C1 segment of cervical spinal cord (tissue), 14 donors: ENCODE measurements at places on chromosomes 7 and 10.

- DNase-seq: no peak
These were observed 89.1 kb upstream of the KCNMA1 start for GRCh38 chr10:77726732-77727131.

- DNase-seq: no peak
These were observed 432 bp upstream of the CAMK2B start for GRCh38 chr7:44325811-44326241.

DNA sequence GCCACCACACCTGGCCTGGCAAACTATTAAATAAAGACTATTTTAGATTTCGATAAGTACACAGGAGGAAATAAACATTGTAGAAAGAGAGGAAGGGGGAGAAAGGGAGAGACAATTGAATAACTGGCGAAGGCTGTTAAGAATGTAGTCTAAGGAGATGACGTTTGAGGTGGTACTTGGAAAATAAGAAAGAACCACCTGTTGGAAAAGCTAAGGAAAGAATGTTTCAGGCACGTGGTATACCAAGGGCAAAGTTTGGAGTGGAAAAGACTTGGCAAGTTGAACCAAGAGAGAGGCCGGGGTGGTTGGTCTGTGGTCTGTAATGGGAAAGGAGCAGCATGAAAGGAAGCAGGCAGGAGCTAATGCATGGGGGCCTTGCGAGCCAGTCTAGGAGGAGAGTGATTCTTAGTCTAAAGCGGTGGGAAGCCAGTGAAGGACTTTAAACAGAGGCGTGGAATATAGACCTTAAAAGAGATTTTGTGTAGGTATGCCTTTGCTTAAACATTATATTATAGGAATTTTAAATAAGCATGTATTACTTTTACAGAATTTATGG lies 9.4 kb downstream of the ING3 start:
- DNase-seq: no peak

DNA sequence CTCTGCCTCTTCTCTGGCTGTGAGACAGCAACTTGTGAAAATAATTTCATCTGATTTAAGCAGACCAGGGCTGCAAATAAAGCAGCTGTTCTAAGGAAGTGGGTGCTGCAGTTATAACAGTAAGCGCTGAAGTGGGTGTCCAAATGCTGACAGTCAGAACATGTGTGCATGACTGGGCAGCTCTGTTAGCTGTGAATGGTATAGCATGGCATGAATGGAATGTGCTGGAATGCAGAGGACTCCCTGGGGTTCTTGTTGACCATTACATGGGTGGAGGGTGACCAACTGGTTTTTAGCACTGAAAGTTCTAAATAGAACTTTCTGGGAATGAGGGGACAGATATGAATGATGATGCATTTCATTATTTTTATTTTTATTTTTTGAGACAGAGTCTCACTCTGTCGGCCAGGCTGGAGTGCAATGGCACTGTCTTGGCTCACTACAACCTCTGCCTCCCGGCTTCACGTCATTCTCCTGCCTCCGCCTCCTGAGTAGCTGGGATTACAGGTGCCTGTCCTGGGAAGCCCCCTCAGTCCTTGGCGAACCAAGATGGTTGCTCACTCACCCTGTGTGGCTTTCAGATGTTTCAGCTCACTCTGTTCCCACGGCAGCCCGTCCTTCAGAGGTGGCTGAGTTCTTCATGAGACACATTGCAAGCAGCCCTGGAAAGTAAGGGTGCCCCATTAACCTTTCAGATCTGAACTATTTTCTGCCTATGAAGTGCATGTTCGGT lies 319.8 kb upstream of the PHYHIPL start:
- DNase-seq: no peak

DNA sequence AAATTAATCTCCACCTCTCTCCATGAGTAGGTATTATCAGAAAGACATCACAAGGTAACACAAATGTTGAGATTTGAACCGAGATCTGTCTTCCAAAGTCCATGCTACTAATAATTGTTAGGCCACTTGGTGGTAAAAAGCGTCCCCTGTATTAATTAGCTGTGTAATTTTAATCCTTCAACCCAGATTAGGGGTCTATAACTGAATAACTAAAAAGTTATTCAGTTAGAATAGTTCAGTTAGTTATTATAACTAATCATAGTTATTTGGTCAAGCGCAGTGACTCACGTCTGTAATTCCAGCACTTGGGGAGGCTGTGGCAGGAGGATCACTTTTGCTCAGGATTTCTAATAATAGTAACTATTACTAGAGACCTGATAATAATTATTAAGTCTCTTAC lies 5.6 kb downstream of the PDSS1 start:
- DNase-seq: no peak

- no peak for DNase-seq
These were observed 18.6 kb downstream of the RABGEF1 start for GRCh38 chr7:66758950-66759628.

GRCh38 chr7:4037308-4037707 lies 644.8 kb upstream of the FOXK1 start:
- DNase-seq: no peak

DNA sequence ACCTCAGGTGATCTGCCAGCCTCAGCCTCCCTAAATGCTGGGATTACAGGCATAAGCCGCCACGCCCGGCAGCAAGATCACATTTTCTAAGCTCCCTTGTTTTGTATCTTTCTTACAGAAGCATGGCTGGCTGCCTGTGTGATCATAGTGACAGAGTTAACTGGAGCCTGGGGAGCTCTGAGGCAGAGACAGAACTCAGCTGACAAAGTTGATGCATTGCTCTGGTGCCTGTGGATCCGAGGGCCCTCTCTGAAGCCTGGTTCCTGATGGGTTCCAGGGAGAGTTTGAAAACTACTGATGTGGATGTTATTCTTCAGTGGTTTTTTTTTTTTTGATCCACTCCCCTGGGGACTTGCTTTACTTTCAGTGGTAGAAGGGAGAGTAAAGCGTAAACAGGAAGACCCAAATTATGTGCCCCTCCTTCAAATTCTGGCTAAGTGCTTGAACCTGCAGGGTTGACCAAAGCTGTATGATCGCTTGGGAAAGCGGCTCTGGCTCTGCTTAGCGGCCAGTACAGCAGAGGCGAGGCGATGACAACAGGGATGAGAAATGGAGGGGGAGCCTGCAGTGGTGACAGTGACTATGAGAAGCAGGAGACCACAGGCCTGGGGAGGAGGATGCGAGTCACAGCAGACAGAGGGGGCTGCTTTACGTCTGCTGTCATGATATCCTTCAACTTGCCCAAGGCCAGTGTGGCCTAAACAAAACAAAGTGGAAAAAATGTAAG lies 6.8 kb upstream of the EFCAB10 start:
- DNase-seq: no peak

- DNase-seq: no peak
These were observed 572.5 kb downstream of the POM121L12 start for GRCh38 chr7:53607961-53608360.

GRCh38 chr10:48484911-48485310 lies 120.0 kb downstream of the ARHGAP22 start:
- DNase-seq: no peak

- DNase-seq: no peak
These were observed 140.9 kb downstream of the GALNT17 start for GRCh38 chr7:71272509-71273490.

GRCh38 chr7:100488333-100489095 lies 4.8 kb downstream of the NYAP1 start:
- DNase-seq: no peak

DNA sequence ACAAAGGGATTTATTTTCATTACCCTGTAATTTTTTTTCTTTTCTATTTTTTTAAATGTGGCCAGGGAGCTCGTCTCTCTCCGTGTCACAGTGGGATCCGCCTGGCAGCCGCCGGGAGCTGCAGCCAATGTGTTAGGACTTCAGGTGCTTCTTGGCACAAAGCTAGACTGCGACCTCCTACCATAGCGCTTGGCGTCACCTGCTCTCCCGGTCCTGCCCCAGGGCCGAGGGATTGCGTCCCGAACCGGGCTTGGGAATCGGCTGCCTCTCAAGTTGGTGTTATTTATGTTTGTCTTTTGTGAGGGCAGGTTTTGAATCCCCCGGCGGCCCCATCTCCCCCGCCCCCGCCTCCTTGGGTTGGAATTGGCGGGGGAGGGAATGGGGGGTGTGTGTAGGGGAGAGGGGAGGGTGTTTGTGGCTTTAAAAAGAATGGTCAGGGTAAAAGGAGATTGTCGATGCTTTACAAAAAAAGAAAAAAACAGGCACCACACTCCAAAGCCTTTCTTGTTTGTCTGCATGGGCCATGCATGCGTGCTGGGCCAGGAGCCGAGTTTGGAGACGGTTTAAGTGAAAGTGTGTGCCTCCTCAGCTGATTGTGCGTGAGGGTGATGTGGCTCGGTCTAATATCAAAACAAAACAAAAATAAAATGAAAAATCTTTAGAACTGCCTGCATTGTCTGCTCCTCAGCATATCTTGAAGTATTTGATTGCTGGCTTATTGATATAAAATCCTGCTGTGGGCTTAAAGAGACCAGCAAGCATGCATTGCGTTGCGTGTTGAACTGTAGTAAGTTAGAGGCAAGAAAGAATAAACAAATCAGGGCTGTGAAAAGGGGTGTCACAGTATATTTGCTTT lies 1.2 kb downstream of the PPP1R9A start:
- peak; percentile 61 for DNase-seq

- no peak for DNase-seq
These were observed 28.3 kb downstream of the EBF3 start for GRCh38 chr10:129935867-129936152.

- no peak for DNase-seq
These were observed 177.7 kb upstream of the ADO start for GRCh38 chr10:62626817-62627216.

- no peak for DNase-seq
These were observed 88.4 kb upstream of the ZMIZ1 start for GRCh38 chr10:78980354-78980753.

- no peak for DNase-seq
These were observed 10.3 kb upstream of the TSPAN13 start for GRCh38 chr7:16743236-16743635.

- DNase-seq: no peak
These were observed 23.9 kb downstream of the SLC25A40 start for GRCh38 chr7:87852306-87852705.

- DNase-seq: no peak
These were observed 18.6 kb downstream of the NSMCE4A start for GRCh38 chr10:121956111-121957061.

DNA sequence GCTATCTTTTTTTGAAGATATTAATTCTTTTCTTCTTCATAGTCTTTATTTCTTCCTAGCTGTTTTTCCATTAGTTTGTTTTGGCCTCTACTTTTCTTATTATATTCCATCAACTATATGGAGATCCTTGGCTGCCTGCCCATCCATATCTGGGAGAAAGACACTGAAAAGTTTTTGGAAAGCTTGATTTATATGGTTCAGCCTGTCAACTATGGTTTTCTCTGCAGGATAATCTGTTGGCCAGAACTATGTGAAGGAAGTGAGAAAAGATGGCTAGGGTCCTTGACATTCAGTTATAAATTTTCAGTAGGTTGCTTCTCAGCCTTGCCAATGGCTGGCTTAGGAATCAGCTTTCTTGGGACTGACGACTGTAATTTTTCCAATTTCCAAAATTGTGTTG lies 10.0 kb upstream of the CDK14 start:
- DNase-seq: no peak

DNA sequence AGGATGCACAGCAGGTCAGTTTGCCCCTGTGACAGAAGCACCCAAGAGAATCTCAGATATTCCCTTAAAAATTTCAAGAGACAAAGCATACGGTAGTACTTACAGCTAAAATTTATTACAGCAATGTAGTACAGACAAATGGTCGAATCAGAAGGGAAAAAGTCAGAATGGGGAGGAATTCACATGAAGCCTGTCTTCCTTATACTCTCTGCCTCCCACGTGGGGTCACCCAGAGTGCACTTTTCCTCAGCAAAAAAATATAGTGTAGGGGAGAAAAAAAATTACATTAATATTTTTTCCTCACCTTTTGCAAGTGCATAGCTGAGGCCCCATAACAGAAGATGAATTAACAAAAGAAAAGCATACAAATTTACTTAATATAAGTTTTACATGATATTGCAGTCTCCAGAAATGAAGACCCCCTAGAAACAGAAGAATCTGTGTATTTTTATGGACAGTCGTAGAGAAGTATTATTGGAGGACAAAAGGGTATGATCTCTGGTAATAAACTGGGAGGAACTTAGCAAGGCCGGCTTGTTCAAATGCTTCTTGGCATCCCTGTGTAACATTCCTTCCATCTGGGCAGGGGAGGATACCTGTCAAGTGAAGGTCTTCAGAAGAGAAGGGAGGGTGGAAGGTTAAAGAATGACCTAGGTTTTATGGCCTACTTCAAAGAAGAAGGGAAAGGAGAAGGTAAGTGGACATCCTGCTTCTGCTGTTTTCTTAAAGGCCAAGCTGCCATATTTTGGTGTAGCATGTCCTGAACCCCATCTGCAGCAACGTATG lies 270.6 kb upstream of the MAGI2 start:
- DNase-seq: no peak

- DNase-seq: no peak
These were observed 125.2 kb upstream of the STEAP4 start for GRCh38 chr7:88431882-88432281.

GRCh38 chr10:127009366-127009765 lies 104.1 kb downstream of the DOCK1 start:
- DNase-seq: no peak

DNA sequence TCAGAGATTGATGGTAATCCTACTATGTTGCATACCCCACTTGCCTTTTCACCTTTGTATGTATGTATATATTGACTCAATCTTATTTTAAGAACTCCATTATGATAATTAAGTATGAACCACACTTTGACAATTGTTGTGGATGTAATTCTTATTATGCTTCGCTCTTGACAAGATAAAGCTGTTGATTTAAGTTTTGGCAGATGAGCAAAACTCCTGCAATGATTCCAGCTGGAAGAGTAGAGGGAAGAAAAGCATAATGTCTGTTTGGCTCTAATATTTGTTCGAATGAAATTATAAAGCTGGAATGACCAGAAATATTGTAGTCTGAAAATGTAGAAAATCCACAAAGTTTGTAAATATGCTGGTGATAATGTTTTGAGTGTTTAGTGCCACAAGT lies 83.8 kb upstream of the AKR1E2 start:
- no peak for DNase-seq

- no peak for DNase-seq
These were observed 22.9 kb upstream of the A1CF start for GRCh38 chr10:50908366-50908765.

DNA sequence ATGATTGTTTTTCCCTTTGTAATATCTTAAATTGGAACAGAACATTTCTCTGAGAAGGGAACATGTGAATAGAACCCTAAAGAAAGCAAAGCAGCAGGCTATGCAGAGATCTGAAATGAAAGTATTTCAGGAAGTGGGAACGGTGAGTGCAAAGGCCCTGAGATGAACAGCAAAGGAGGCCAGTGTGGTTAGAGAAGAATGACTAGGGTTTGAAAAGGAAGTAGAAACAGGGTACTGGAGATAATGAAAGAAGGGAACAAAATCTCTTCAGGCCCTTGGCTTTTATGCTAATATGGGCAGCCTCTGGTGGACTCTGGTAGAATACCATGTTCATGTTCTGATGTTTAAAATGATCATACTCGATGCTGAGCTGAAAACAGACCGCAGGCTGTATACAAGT lies 22.2 kb downstream of the ARHGAP21 start:
- DNase-seq: no peak

GRCh38 chr7:111903797-111904196 lies 302.4 kb downstream of the DOCK4 start:
- DNase-seq: no peak

GRCh38 chr7:149791-150636 lies 42.4 kb upstream of the FAM20C start:
- no peak for DNase-seq

GRCh38 chr7:96870934-96871333 lies 134.4 kb upstream of the DLX6 start:
- no peak for DNase-seq

- DNase-seq: no peak
These were observed 62.1 kb downstream of the ZMIZ1 start for GRCh38 chr10:79130846-79131245.
